CD14-positive monocyte (primary cell): ENCODE measurements at places on chromosomes 1 and 21.
A peak's percentile ranks its signal among the peaks of the same experiment; 100 is the strongest.

GRCh38 chr1:47580451-47580995 lies 142.7 kb downstream of the FOXD2 start:
- no peak overlapping the region for H3K4me3 ChIP-seq
- no peaks in the 10 kb centered on the region for H3K36me3 ChIP-seq
- no peak overlapping the region for H3K27ac ChIP-seq
- H3K27me3 ChIP-seq = no peaks in the 10 kb centered on the region

GRCh38 chr1:246750752-246751151 lies 26.5 kb downstream of the SCCPDH start:
- H3K4me1 ChIP-seq = no peaks in the 10 kb centered on the region
- no peak for DNase-seq
- H3K27ac ChIP-seq = no peak overlapping the region
- H3K36me3 ChIP-seq = peaks cover 15% of the 10 kb centered on the region
- H3K27me3 ChIP-seq = no peaks in the 10 kb centered on the region

DNA sequence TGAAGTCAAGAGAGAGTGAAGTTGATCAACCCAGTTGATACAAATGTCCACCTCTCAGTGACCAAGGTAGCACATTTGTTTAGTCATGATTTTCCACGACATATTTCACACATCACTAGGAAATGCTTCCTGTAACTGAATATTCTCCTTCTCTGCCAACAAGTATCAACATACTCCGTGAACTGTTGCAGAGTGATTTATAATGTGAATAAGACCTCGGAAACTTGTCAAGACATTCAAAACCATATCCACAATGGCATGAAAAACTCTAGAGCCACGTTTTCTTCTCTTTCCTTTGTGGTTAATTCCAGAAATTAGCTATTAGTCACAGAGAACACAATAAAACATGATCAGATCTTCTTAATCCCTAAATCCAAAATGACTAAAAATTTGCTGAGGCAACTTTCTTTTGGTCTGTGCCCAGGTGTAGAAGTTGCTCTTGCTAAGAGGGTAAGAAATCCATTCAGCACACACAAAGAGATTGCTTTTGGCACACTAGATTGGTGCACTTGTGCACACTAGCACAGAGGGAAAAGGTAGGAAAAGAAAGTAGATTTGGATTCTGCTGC lies 244.3 kb upstream of the NRIP1 start:
- no peak for DNase-seq
- H3K27me3 ChIP-seq = no peaks in the 10 kb centered on the region
- no peaks in the 10 kb centered on the region for H3K36me3 ChIP-seq

GRCh38 chr1:237736372-237737029 lies 154.2 kb downstream of the ZP4 start:
- H3K27ac ChIP-seq = no peak overlapping the region
- H3K27me3 ChIP-seq = no peaks in the 10 kb centered on the region
- H3K36me3 ChIP-seq = no peaks in the 10 kb centered on the region
- no peak overlapping the region for H3K4me3 ChIP-seq
- DNase-seq = no peak

GRCh38 chr1:1426496-1427105 lies 5.5 kb upstream of the ANKRD65 start:
- no peak overlapping the region for H3K27ac ChIP-seq
- H3K4me3 ChIP-seq = no peak overlapping the region
- H3K36me3 ChIP-seq = no peaks in the 10 kb centered on the region
- no peak for DNase-seq
- H3K4me1 ChIP-seq = no peaks in the 10 kb centered on the region
- no peaks in the 10 kb centered on the region for H3K27me3 ChIP-seq

- no peaks in the 10 kb centered on the region for H3K36me3 ChIP-seq
- H3K27ac ChIP-seq = no peak overlapping the region
- DNase-seq = no peak
Measured at GRCh38 chr1:69315823-69316222, 251.9 kb upstream of the LRRC7 start.

DNA sequence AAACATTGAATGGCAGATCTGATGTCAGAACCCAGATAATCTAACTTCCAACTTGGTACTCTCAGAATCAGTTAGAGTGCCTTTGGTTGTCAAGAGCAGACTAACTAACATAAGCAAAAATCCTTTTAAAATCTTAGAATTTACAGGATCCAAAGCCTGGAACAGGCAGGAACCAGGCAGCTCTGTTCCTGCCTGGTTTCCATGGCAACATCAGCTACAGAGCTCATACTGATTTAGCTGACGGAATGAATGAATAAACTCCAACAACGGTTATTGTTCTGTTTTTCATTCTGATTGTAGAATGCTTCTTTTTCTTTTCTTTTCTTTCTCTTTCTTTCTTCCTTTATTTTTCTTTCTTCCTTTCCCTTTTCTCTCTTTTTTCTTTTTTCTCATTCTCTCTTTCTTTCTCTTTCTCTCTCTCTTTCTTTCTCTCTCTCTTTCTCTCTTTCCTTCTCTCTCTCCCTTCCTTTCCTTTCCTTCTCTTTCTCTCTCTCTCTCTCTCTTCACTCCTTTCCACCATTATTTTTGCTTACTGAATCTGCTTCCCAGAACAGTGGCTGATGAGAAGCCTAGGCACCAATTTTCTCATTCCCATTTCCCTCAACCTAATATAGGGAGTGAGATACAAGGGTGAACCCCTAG lies 121.6 kb downstream of the RGS7 start:
- H3K27ac ChIP-seq = no peak overlapping the region
- no peaks in the 10 kb centered on the region for H3K27me3 ChIP-seq
- no peaks in the 10 kb centered on the region for H3K4me1 ChIP-seq
- H3K4me3 ChIP-seq = no peak overlapping the region
- no peak for DNase-seq

DNA sequence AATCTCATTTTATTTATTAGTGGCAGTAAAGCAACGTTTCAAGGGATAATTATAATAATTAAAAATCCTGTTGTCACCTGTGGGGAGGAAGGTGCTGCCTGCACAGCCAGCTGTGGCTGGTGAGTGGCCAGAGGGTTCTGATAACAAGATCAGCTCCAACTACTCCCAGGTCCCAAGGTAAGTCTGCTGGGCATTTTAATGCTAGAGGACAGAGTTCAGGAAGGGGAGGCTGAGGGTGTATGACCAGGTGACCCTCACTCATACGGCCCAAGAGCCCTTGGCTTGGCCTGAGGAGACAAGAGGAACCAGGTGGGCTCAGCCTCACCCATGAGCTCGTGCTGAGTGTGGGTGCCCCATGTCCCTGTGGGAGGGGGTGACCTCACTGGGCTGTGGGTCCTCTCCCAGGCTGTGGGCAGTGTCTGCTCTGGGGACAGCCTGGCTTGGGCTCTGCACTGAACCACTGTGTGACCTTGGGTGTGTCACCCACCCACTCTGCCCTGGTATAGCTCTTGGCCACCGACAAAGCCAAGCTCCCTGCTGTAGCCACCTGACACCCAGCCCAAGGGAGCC lies 223.8 kb downstream of the PTPRU start:
- H3K27ac ChIP-seq = no peak overlapping the region
- no peak for DNase-seq

- peak; percentile 46 for DNase-seq
- H3K27ac ChIP-seq = no peak overlapping the region
- peaks cover 11% of the 10 kb centered on the region for H3K4me1 ChIP-seq
- no peaks in the 10 kb centered on the region for H3K36me3 ChIP-seq
Measured at GRCh38 chr1:31181515-31182343, 58.0 kb downstream of the NKAIN1 start.

DNA sequence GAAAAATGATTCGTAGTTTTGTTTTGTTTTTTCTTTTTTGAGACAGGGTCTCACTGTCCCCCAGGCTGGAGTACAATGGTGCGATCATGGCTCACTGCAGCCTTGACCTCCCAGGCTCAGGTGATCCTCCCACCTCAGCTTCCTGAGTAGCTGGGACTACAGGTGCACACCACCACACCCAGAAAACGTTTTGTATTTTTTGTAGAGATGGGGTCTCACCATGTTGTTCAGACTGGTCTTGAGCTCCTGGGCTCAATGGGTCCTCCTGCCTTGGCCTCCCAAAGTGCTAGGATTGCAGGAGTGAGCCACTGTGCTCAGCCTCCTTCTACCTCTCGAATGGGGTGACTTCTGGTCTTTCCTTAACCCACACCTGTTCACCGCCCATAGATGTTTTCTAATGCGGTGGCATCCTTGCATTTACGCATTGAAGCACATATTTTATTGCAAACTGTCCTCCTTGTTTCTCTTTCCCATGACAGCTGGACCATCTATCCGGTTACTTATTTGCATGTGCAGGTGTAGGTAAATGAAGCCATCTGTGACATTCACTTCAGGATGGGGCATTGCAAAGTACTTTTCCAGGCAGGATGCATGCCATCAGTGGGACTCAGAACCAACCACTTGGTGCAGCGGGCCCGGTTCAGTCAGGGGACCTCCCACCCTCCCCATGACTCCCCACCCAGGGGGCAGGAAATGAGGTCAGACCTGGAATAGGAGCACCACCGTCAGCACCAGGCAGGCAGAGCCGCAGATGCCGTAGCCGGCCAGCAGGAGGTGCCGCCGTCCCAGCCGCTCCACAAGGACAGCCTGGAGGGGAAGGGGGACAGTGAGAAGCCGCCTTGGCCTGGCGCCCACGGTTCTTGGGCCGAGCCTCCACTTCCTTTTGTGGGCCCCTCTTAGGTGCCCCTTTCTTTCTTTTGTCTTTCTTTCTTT lies 16.5 kb downstream of the SLC2A7 start:
- H3K4me1 ChIP-seq = peaks cover 46% of the 10 kb centered on the region
- peak; percentile 55 for DNase-seq
- no peak overlapping the region for H3K4me3 ChIP-seq
- no peaks in the 10 kb centered on the region for H3K36me3 ChIP-seq
- H3K27ac ChIP-seq = no peak overlapping the region

GRCh38 chr1:39531526-39531925 lies 40.1 kb downstream of the BMP8A start:
- H3K36me3 ChIP-seq = peaks cover 53% of the 10 kb centered on the region
- no peak overlapping the region for H3K4me3 ChIP-seq
- H3K27ac ChIP-seq = no peak overlapping the region
- peaks cover 6% of the 10 kb centered on the region for H3K4me1 ChIP-seq
- H3K27me3 ChIP-seq = no peaks in the 10 kb centered on the region
- no peak for DNase-seq

DNA sequence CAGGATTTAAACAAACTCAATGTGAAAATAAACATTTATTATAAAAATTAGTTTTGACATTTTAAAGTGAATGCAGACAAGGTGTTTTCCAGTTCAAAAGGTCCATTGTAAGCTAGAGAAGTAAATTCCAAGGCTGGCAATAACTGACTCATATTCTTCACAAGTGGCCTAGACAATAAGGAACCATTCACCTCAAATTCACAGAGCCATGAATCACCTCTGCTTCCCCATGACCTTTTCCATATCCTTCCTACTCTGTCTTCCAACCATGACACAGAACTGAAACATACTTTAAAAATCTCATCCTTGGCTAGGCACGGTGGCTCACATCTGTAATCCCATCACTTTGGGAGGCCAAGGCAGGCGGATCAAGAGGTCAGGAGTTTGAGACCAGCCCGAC lies 24.8 kb downstream of the F11R start:
- H3K27me3 ChIP-seq = no peaks in the 10 kb centered on the region
- H3K4me1 ChIP-seq = peaks cover 5% of the 10 kb centered on the region
- no peak overlapping the region for H3K27ac ChIP-seq
- DNase-seq = no peak
- peaks cover 36% of the 10 kb centered on the region for H3K36me3 ChIP-seq
- H3K4me3 ChIP-seq = no peak overlapping the region

GRCh38 chr1:30631700-30632099 lies 91.7 kb downstream of the MATN1 start:
- H3K4me1 ChIP-seq = no peaks in the 10 kb centered on the region
- H3K4me3 ChIP-seq = no peak overlapping the region
- no peak overlapping the region for H3K27ac ChIP-seq
- H3K27me3 ChIP-seq = no peaks in the 10 kb centered on the region

DNA sequence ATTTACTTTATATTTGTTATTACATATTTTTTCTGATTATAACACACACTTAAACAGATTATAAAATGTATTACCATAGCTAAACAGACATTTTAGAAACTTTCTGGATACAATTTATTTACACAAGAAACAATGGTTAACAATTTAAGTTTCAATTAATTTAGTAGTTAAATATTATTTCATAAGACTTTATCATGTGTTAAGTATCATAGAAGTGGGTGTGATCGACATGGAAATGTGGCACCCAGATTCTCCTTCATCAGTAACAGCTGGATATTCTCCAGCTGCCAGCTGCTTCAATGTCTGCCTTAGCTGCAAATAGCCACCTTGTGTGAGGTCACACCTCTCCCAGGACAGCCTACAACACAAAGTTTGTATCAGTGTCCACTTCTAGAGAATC lies 97.8 kb downstream of the KCNT2 start:
- no peaks in the 10 kb centered on the region for H3K27me3 ChIP-seq
- no peaks in the 10 kb centered on the region for H3K4me1 ChIP-seq
- no peak for DNase-seq
- H3K4me3 ChIP-seq = no peak overlapping the region
- no peak overlapping the region for H3K27ac ChIP-seq

GRCh38 chr1:6360517-6361070 lies 33.0 kb downstream of the ACOT7 start:
- no peak for DNase-seq
- no peaks in the 10 kb centered on the region for H3K36me3 ChIP-seq
- H3K4me1 ChIP-seq = peaks cover 9% of the 10 kb centered on the region
- H3K27me3 ChIP-seq = no peaks in the 10 kb centered on the region
- H3K27ac ChIP-seq = no peak overlapping the region

- DNase-seq = no peak
- no peak overlapping the region for H3K4me3 ChIP-seq
- H3K27me3 ChIP-seq = no peaks in the 10 kb centered on the region
Measured at GRCh38 chr1:184940226-184940625, 34.1 kb downstream of the NIBAN1 start.

DNA sequence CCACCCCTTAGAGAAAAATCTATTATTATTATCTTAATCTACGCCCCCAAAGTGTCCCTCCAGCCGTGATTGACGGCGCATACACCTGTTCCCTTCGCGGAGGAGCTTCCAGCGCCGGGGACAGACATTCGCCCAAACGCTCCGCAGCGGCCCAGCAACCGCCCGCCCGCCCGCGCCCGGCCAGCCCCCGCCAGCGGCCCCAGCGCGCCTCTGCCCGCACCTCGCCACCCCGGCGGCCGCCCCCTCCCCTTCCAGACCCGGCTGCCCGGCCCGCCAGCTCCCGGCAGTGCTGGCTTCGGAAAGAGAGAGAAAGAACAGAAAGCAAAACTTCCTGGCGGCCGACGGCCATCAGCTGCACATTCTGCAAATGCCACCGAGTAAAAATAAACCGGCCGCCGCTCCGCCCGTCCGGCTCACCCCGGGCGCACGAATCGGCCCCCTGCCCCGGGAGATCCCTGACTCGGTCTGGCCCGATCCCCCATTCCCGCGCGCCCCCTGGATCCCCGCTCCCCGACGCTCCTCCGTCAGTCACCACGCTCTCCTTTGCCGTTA lies 1.6 kb downstream of the CASZ1 start:
- no peak overlapping the region for H3K4me3 ChIP-seq
- no peaks in the 10 kb centered on the region for H3K4me1 ChIP-seq
- H3K27me3 ChIP-seq = peaks cover 86% of the 10 kb centered on the region
- H3K27ac ChIP-seq = no peak overlapping the region
- no peak for DNase-seq
